Germinal center (tissue), 1 donor: ENCODE measurements at places on chromosomes 2 and 18.

GRCh38 chr2:58072102-58072501 is 25.5 kb downstream of the VRK2 start:
- DNase-seq, result no peak

GRCh38 chr18:46283895-46284295 is 179.7 kb downstream of the HAUS1 start:
- DNase-seq, result no peak

DNA sequence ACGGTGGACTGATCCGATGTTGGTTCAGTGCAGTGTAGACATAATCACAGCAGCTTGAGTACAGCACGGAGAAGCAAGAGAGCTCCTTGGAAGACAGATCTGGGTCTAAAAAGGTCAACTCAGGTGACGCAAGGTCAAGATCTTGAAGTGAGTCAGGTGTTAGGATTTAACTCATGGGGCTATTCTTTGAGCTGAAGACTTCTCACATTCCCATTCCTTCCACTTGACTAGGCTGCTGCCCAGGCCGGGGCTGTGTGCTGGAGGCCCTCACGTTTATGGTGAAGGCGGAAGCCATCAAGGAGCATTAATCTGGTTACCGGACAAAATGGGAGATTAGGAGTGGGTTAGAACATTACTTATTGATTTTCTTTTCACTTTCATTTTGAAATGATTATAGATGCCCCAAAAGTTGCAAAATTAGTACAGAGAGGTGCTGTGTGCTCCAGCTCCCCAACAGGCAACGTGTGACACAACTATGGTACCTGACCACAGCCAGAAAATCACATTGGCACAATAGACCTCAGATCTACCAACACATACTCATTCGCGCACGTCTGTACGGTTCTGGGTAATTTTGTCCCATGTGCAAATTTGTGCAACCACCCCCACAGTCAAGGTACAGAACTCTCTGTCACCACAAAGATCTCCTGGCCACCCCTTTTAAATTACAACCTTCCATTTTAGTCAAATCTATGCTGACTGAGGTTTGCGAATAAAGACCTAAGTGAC is 77.6 kb upstream of the SEC11C start:
- no peak for DNase-seq

- no peak for DNase-seq
These were observed 104.3 kb downstream of the CSRNP3 start for GRCh38 chr2:165573534-165574461.

DNA sequence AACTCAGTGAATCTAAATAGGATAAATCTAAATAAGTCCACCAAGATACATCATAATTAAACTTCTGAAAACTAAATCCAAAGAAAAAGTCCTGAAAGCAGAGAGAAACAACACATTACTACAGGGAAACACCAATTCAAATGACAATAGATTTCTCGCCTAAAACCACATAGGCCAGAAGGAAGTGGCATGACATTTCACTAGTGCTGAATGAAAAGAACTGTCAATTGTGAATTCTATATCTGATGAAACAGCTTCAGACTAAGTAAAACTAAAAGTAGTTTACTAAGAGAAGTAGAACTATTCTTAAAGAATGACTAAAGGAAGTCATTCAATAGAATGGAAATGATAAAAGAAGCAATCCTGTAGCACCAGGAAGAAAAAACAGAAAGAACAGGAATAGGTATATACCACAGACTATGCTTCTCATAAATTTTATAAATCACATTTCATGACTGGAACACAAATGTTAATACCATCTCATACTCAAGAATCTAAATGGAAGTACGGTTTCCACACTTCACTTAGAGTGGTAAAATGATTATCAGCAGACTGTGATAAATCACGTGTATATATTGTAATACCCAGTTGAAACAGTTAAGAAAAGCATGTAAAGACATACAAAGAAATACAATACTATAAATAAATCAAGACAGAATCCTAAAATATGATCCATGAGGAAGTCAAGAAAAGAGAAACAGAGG is 46.4 kb downstream of the ASXL2 start:
- DNase-seq, result no peak

DNA sequence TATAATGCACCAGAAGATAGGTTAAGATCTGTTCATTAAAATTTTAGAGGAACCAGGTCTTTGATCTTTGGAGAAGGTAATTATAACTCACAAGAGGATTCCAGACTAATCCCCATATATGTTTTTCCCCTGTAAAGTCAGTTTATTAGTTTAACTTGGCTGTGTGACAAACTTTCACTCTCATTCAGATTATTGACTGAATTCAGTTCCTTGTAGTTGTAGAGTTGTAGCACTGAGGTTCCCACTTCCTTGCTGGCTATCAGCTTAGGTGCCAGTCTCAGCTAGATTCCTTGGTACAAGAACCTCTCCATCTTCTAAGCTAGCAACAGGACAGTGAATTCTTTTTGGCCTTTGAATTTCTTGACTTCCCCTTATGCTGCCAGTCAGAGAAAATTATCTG is 19.1 kb downstream of the REG1A start:
- DNase-seq, result no peak

GRCh38 chr2:67867735-67868134 is 195.1 kb downstream of the C1D start:
- DNase-seq, result no peak

GRCh38 chr2:160426604-160427003 is 67.0 kb downstream of the RBMS1 start:
- DNase-seq, result no peak

DNA sequence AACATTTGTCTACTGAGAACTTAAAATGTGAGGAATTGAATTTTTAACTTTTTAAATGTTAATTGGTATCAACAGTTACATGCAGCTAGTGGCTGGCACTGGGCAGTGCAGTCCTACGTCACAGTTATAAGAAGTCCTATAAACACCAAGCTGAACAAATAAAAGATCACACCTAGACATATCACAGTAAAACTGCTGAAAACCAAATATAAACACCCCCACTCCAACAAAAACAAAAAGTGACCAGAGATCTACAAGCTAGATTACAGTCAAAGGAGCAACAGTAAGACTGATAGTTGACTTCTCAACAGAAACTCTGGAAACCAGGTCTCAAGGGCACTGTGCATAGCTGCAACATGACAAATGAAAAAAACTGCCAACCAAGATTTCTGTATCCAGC is 19.4 kb downstream of the TLK1 start:
- no peak for DNase-seq

GRCh38 chr2:179787601-179788000 is 73.8 kb downstream of the ZNF385B start:
- DNase-seq, result no peak

- DNase-seq, result peak; percentile 10
These were observed 422.2 kb downstream of the SETBP1 start for GRCh38 chr18:45102863-45103262.

- no peak for DNase-seq
These were observed 27.2 kb downstream of the CROCC2 start for GRCh38 chr2:240933048-240933965.

- DNase-seq, result no peak
These were observed 1193.5 kb upstream of the ACVR2A start for GRCh38 chr2:146651361-146651760.

GRCh38 chr2:160294339-160294803 is 94.3 kb upstream of the ITGB6 start:
- DNase-seq, result no peak

DNA sequence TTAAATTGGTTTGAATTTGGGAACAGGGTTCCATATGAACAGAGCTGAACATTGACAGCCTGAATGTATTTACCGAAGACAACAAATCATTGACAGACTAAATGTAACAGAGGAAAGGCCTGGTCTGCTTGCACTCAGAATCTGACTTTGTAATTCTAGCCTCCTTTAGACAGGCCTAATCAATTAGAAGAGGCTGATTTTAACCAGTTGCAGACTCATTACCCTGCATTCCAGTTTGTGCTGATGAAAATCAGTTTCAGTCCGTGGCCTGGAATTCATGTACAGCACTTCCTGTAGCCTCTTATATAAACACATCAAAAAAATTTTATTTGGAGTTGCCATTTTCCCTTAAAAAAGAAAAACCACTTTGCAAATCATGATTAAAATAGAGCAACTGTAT is 93.1 kb upstream of the ZFP36L2 start:
- no peak for DNase-seq

DNA sequence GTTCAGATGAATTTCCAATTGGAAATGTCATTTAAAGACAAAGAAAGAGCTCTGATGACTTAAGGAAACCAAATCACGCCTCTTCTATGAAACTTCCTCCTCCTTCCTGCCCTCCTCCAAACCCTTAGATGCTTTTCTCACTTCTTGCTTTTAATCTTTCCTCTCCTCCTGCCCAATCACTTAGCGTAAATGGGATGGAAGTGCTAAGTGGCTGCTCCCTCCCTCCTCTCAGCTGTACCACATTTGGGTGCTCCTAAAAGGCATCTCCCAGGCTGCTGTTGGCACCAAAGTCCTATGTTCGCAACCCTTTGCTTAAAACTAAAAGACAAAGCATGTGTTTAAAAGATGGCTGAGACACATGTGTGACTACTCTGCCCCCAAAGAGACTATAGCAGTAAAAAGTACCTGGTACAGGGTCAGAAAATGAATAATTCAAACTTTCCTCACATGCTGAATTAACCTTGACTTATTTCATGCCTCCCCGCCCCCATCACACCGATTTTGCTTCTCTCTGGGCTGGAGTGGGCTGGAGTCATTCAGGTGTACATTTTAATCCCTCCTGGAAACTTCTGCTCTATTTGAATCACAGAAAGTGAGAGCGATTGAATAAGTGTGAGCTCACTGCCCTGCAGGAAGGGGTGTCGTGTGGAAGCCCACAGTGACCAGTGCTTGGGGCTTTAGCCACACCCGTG is 59.2 kb upstream of the KLF7 start:
- DNase-seq, result no peak

GRCh38 chr2:48219555-48220436 is 310.2 kb upstream of the STON1 start:
- no peak for DNase-seq

- no peak for DNase-seq
These were observed 110.6 kb downstream of the MRO start for GRCh38 chr18:50709193-50709592.

DNA sequence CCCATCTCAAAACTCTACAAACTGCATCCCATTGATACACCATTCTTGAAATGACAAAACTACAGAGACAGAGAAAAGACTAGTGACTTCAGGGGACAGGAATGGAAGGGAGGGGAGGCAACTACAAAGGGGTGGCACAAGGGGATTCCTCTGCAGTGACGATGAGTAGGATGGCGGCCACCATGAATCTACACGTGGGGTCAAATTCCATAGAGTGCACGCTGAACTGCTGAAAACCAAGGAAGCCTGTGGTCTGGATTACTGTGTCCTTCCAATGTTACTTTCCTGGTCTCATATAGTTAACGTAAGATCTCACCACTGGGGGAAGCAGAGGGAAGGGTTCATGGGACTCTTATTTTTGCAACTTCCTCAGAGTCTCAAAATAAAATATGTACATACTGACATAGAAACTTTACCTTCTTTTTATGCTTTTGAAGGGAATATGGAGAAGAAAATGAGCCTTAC is 23.6 kb downstream of the COX7A2L start:
- no peak for DNase-seq

DNA sequence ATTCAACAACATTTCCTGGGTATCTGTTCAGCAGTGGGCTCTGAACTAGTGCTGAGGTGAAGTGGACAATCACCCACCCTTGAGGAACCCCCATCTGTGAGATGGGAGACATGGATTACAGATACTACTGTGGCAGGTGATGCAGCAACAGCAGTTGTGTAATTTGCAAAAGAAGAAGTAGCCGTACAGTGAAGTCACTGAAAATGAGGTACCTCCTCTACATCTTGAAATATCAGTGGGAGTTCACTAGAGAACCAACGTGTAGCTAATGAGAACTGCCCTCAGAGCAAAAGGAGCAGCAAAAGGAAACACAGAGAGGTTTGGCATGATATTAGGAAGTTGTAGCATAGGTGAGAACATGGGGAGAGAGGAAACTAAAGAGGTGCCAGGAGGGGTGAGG is 41.3 kb downstream of the VSNL1 start:
- no peak for DNase-seq

- no peak for DNase-seq
These were observed 1932.0 kb downstream of the SUCLG1 start for GRCh38 chr2:82527124-82527523.

DNA sequence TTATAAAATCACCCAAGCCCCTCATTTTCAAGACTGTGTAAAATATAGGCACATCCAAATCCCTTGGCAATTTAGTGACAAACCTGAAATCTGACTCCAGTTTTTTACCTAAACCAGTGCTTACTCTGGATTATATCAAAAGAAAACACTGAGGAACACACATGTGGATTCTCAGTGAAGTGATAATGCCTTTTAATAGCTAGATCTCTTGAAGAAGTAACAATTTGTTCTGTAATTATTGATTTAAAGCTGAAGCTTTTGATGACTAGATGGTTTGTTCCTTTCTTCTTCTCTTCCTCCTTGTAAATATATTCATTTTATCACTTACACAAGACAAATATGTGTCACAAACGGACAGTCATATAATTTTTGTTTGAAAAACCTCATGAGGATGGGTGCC is 894.6 kb downstream of the DCC start:
- no peak for DNase-seq

GRCh38 chr18:74229891-74230290 is 61.9 kb downstream of the CYB5A start:
- DNase-seq, result no peak

GRCh38 chr2:240257940-240258580 is 117.6 kb upstream of the OTOS start:
- DNase-seq, result no peak

- DNase-seq, result no peak
These were observed 26.5 kb downstream of the CRACDL start for GRCh38 chr2:98909317-98910211.

DNA sequence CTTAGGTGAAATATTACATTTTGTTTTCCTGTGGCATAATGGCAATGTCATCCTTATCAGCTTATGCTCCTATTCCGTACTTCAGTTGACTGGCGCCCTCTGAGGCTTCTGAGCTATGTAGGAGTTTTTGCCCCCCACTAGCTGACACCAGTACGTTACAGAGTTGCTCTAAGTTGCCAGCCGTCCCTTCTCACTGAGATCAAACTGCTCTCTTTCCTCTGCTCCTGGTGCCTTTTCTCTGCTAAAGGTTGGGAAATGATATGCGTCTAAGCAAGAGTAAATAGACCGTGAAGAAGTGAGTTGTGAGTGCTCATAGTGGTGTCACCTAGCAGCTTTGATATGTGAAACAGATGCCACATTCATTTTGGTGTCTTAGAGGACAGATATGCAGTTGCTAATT is 99.2 kb downstream of the RAPGEF4 start:
- DNase-seq, result no peak

GRCh38 chr2:166494140-166494624 is at the start of gene SCN7A:
TSS of gene SCN7A (minus strand) at chr2:166494249. CDS start at chr2:166477696, 16,553 bp downstream.
- DNase-seq, result no peak
